Sigmoid colon (tissue), 7 donors: ENCODE measurements at places on chromosomes 4 and X. TPM values are rescaled to one million over a fixed set of nuclear protein-coding genes. Genes with fewer than 3 reads are reported as not detected.

DNA sequence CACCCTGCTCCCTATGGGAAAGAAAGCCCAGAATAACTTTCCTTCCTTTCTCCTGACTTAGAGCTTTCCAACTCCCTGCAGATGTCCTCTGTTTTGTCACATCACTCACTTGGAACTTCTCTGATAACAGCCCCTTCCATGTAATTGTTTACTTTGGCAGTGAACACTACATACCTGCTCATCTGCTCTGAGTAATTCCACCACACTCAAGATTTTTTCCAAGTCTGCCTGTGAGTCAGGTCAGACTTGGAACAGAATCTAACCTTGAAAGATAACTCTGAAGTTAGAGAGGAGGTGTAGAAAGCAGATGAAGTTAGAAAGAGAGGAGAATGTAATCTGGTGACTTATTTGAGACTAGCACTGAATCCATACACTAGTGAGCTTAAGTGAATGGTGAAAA lies 7.4 kb downstream of the MAGEB10 start:
- no peaks in the 10 kb centered on the region for H3K4me1 ChIP-seq
- H3K27ac ChIP-seq, result no peak overlapping the region
- no peak overlapping the region for H3K4me3 ChIP-seq
- no peaks in the 10 kb centered on the region for H3K27me3 ChIP-seq

DNA sequence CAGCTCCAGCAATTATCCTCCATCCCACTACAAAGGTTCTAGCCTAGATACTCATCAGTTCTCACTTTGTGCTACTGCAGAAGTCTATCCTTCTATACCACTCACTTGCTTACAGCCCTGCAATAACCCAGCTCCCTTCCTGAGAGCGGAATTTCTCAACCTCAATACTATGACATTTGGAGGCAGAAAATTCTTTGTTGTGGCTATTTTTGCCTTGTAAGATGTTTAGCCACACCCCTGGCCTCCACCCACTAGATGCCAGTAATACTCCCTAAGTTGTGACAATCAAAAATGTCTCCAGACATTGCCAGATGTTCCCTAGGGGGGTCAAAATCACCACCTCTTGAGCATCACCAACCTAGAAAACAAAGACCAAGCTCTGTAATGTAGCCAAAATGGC lies 149.5 kb downstream of the QDPR start:
- no peak overlapping the region for H3K4me3 ChIP-seq
- no peak overlapping the region for H3K27ac ChIP-seq
- H3K27me3 ChIP-seq, result no peaks in the 10 kb centered on the region
- H3K36me3 ChIP-seq, result no peaks in the 10 kb centered on the region

- no peak overlapping the region for H3K27ac ChIP-seq
- DNase-seq, result no peak
- H3K4me3 ChIP-seq, result no peak overlapping the region
- H3K27me3 ChIP-seq, result no peaks in the 10 kb centered on the region
These were observed 51.3 kb downstream of the UGT8 start for GRCh38 chr4:114649908-114650307.

GRCh38 chr4:6658597-6659075 lies 18.2 kb downstream of the MRFAP1 start:
- peaks cover 15% of the 10 kb centered on the region for H3K4me1 ChIP-seq
- peak overlapping the region; percentile 75 for H3K27ac ChIP-seq
- DNase-seq, result no peak
- peak overlapping the region; percentile 52 for H3K4me3 ChIP-seq
- no peaks in the 10 kb centered on the region for H3K27me3 ChIP-seq
- H3K36me3 ChIP-seq, result no peaks in the 10 kb centered on the region

DNA sequence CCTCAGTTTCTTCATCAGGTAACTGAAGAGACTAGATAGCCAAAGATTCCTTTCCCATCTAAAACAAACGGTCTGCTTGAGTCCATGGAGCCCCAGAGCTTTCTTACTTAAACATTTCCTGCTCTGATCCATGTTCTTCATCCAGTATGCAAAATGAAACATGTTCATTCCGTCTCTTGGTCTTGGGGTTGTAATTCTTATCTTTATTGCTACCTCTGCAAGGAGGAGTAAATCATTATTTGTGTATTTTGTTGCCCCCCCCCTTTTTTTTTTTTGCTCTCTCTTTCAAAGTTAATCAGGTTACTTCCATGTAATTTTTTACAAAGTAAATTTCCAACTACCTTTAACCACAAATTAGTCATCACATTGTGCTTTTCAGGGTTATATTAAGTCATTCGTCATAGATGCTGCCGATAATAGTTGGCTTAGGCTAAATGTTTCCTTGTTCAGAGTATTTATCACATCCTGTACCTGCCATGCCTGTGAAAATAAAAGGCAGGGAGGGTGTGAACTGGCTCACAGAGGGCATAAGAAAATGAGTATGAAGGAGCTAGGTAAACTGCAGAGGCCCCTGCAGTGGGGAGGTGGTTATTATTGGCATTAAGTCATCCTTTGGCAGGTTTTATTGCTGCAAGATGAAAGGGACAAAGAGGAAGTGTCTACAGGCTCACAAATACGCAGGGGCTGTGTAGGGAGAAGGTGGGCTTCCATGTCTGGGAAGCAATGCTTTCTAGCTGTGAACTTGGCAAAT lies 76.7 kb upstream of the HS3ST1 start:
- no peak for DNase-seq
- H3K27me3 ChIP-seq, result no peaks in the 10 kb centered on the region
- no peak overlapping the region for H3K4me3 ChIP-seq

DNA sequence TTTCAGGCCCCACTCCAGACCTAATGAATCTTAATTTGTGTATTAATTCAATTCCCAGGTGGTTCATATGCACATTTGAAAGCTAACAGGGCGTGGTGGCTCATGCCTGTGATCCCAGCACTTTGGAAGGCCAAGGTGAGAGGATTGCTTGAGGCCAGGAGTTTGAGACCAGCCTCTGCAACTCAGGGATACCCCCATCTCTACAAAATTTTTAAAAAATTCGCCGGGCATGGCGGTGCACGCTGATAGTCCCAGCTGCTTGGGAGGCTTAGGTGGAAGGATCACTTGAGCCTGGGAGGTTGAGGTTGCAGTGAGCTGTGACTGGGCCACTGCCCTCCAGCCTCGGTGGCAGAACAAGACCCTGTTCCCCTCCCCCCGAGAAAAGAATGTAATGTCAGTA lies 31.2 kb downstream of the ADD1 start:
- no peak for DNase-seq
- no peak overlapping the region for H3K27ac ChIP-seq
- H3K4me3 ChIP-seq, result no peak overlapping the region
- no peaks in the 10 kb centered on the region for H3K27me3 ChIP-seq

DNA sequence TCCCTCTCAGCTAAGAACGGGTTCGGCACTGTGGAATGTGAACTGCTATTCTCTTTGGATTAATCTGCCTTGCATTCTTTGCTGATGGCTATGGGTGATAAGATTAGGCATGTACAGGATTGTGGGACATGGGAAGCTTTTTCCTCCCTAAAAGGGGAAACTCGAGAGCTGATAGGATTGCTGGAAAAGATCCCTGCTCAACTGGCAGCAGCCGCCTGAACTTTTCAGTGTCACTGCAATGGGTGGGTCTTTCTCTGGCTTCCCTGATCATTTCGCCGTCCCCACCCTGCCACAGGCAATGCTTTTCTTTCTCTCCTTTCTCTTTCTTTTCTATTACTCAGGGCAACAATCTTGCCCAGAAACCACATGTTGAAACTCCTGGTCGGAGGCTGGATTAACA lies 20.5 kb downstream of the PAGE2 start:
- no peaks in the 10 kb centered on the region for H3K36me3 ChIP-seq
- DNase-seq, result no peak
- no peaks in the 10 kb centered on the region for H3K27me3 ChIP-seq
- no peak overlapping the region for H3K27ac ChIP-seq
- no peak overlapping the region for H3K4me3 ChIP-seq

DNA sequence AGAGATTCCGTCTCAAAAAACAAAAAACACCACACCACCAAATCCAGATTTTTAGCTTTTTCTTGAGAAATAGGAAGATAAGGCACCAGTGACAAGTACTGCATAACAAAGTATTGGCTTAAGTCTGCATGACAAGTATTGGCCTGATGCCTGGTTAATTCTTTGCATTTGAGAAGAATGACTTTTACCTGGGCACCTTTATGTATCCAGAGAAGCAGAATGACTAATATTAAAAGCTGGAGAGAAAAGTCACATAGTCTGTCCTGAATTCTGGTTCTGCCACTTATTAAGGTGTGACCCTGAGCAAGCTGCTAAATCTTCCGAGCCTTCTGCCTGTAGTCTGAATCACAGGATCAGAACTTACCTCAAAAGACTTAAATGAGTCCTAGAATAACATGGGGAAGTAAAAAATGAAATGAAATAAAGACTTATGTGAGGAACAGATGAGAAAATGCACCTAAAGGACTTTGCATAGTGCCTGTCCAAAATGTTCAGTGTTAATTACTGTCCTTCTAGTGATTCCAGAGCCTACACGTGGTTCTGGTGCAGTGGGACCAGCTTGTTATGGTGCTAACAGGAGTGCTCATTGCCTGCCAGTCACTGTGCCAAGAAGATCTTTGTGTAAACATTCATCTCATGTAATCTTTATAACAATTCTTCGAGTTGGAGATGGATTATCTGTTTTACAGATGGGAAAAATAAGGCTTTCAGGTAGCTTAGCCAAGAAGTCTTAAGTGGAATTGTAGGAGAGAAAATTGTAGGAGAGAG lies 31.6 kb downstream of the UGDH start:
- DNase-seq, result no peak
- no peak overlapping the region for H3K4me3 ChIP-seq
- no peaks in the 10 kb centered on the region for H3K4me1 ChIP-seq
- no peak overlapping the region for H3K27ac ChIP-seq
- no peaks in the 10 kb centered on the region for H3K27me3 ChIP-seq

Gene IL15
- total RNA-seq, result 6.2 TPM

DNA sequence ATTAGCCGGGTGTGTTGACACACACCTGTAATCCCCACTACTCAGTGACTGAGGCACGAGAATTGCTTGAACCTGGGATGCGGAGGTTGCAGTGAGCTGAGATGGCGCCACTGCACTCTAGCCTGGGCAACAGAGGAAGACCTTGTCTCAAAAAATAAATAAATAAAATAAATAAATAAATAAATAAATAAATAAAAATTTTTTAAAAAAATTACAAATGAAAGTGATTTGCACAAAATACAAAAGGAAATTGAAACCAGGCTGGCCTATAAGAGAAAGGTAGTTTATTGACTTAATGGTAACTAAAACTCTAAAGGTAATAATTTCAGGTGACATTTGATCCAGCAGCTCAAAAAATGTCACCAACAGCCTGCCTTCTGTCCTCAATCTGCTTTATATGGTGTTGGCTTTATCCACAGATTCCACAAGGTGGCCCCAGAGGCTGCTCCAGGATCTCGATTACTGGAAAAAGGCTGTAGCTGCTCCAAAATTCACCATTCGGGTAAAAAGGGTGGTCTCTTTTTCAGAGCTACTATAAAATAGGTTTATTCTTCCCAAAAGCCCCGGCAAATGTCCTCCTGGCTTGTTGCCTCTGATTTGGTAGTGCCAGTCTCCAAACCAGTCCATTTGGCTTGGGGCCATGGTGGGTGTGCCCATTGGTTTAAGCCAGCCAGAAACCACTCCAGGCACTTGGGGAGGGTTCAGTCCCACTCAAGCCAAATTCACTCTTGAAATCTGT lies 61.4 kb upstream of the TRIM2 start:
- no peak overlapping the region for H3K4me3 ChIP-seq
- peak; percentile 82 for DNase-seq
- H3K4me1 ChIP-seq, result no peaks in the 10 kb centered on the region
- H3K27ac ChIP-seq, result no peak overlapping the region

DNA sequence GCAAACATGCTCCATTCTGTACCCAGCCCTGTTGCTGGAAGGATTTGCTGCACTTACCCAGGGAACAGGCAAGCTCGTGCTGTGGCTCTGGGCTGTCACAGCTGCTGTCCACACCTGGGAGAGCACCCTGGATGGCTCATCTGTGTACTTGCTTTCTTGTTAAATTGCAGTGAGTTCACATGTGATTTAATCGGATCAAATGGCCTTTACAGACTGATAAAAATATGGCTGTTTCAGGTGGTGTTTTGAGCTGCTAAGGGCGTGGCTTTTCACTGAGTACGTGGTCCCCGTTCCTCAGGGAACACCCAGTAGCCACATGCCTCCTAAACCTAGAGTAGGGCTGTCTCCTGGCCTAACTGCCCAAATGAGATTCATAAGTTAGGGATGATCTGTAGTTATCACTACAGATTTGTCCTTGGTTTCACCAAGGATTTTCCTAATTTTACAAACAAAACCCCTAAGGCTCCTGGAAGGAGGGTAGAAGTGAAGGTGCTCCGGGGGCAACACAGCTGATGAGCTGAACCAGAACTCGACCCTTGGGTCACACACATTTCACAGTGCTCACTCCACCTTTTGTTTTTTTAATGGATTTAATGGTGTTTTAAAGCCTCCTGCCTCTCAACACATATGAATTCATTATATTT lies 13.7 kb downstream of the KLKB1 start:
- DNase-seq, result no peak
- H3K27me3 ChIP-seq, result no peaks in the 10 kb centered on the region
- H3K4me1 ChIP-seq, result no peaks in the 10 kb centered on the region
- H3K36me3 ChIP-seq, result no peaks in the 10 kb centered on the region

DNA sequence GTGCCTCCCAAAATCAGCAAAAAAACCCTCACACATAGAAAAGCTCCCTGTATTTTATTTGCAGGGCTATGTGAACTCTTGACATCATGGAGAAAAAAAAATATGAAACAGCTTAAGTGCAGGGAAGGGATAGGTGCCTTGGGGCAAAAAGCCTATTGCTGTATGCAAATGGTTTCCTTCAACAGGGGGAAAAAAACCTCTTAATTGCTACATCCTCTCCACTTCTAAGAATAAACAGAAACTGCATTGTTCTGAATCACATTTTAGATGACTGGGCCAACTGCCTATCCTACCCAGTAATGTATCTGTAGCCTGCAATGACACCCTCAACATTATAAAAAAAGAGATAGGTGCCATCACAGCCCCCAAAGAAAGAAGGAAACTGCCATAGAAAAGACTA lies 229.4 kb upstream of the GALNTL6 start:
- H3K4me1 ChIP-seq, result no peaks in the 10 kb centered on the region
- H3K4me3 ChIP-seq, result no peak overlapping the region
- H3K27ac ChIP-seq, result no peak overlapping the region
- DNase-seq, result no peak

DNA sequence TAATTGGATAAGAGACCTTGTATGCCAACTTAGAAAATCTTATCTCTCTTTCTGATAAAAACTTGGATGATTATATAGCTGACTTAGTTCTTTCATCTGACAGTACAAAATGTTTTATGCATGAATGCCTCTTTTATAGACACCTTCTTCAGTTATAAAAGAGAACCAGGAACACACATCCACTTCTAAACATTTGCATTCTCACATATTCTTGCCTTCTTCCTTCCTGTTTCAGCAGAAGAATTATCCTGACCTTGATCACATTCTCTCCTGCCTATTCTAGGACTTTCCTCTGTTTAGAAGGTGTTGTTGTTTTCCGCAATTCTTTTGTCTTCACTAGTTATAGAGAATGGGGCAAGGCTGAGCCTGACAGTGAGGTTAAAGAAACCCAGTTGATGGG lies 80.9 kb downstream of the LARP7 start:
- H3K27me3 ChIP-seq, result no peaks in the 10 kb centered on the region
- no peak for DNase-seq
- H3K36me3 ChIP-seq, result no peaks in the 10 kb centered on the region
- no peak overlapping the region for H3K4me3 ChIP-seq

Gene MAD2L1
- 0.95 TPM for total RNA-seq

- no peak for DNase-seq
- no peak overlapping the region for H3K4me3 ChIP-seq
- no peak overlapping the region for H3K27ac ChIP-seq
- H3K36me3 ChIP-seq, result no peaks in the 10 kb centered on the region
- no peaks in the 10 kb centered on the region for H3K4me1 ChIP-seq
- no peaks in the 10 kb centered on the region for H3K27me3 ChIP-seq
These were observed 109.7 kb downstream of the ELOVL6 start for GRCh38 chr4:110088670-110089069.
